ENCODE measurements at places on chromosomes 5 and 9.

GRCh38 chr9:112853882-112854585, 36.6 kb downstream of the SLC46A2 start:
- H3K27me3 ChIP-seq = no peaks in the 10 kb centered on the region
- no peaks in the 10 kb centered on the region for H3K4me1 ChIP-seq
- peaks cover 19% of the 10 kb centered on the region for H3K36me3 ChIP-seq
- no peak for DNase-seq
- H3K4me3 ChIP-seq = no peak overlapping the region

DNA sequence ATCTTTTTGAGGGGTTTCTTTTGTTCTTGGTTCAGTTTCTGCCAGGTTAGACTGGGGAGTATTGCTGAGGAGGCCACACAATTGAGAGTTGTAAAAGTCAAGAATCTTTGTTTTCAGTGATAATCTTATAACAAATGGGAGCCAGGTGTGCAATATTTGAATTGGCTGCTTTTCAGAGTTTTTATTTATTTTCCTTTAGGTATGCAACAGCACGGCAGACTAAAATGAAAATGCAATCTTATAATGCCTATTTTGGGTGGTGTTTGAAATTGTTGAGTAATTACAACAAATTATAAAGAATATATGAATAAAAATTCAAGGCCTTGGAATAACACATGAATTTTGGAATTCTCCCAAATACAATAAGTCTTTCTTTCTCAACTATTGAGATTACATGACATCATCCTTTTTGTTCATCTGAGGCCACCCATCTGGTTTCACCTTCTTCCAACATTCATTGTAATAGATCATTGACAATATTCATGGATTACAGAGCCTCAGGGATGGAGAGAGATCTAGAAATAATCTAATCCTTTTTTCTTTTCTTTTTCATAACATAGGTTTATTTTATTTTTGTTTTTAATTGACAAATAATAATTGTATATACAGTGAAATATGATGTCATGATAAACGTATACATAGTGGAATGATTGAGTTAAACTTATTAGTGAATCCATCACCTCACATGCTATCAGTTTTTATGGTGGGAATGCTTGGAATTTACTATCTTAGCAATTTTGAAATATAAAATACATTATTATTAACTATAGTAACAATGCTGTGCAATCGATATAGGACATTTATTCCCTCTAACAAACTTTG, 1061.0 kb downstream of the NR2F1-AS1 start:
- no peaks in the 10 kb centered on the region for H3K4me1 ChIP-seq
- no peak overlapping the region for H3K27ac ChIP-seq
- no peaks in the 10 kb centered on the region for H3K36me3 ChIP-seq
- no peak overlapping the region for H3K4me3 ChIP-seq
- no peaks in the 10 kb centered on the region for H3K27me3 ChIP-seq

- no peak for DNase-seq
- no peak overlapping the region for H3K27ac ChIP-seq
- peaks cover 3% of the 10 kb centered on the region for H3K4me1 ChIP-seq
- no peaks in the 10 kb centered on the region for H3K36me3 ChIP-seq
- no peaks in the 10 kb centered on the region for H3K27me3 ChIP-seq
- no peak overlapping the region for H3K4me3 ChIP-seq
These were observed 32.2 kb upstream of the TGFBI start for GRCh38 chr5:135996611-135997010.

GRCh38 chr5:173973616-173973969, 15.4 kb upstream of the C5orf47 start:
- peak overlapping the region; percentile 76 for H3K27ac ChIP-seq
- peaks cover 10% of the 10 kb centered on the region for H3K4me1 ChIP-seq
- H3K36me3 ChIP-seq = no peaks in the 10 kb centered on the region
- peak overlapping the region; percentile 85 for H3K4me3 ChIP-seq

DNA sequence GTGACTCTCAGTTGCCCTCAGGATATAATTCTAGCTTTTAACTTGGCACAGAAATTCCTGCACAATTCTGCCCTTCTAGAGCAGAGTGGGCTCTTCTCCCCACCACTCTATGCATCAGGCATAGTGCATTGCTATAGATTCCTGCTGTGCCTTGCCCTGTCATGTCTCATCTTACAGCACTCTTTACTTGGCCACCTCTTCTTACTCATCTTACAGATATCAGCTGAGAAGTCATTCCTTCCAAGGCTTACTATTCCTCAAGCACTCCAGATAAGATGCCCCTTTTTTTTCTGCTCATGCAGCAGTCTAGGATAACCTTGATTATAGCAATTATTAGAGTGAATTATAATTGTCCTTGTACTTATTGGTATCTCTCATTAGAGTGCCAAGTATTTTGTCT, 5.6 kb downstream of the FAM221B start:
- H3K27me3 ChIP-seq = no peaks in the 10 kb centered on the region
- no peak for DNase-seq
- no peaks in the 10 kb centered on the region for H3K36me3 ChIP-seq
- no peak overlapping the region for H3K27ac ChIP-seq
- H3K4me1 ChIP-seq = no peaks in the 10 kb centered on the region
- H3K4me3 ChIP-seq = no peak overlapping the region

DNA sequence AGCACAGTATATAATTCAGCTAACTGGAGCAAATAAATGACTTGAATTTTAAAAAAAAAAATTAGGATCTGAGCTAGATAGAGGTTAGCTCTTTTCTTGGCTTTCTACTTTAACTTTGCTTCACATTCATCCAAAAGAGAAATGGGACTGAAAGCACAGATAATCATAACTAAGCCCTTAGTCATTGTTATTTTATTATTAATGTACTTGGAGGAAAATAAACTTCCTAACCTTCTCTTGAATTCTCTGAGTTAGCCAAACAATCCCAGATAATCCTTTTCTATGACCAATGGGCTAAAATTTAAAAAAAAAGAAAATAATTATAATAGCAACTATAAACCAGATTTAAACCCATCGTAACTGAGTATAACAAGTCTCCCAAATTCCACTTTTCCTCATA, 57.6 kb upstream of the RASA1 start:
- no peaks in the 10 kb centered on the region for H3K36me3 ChIP-seq
- H3K4me1 ChIP-seq = no peaks in the 10 kb centered on the region
- no peaks in the 10 kb centered on the region for H3K27me3 ChIP-seq
- no peak overlapping the region for H3K27ac ChIP-seq
- H3K4me3 ChIP-seq = no peak overlapping the region

- peaks cover 52% of the 10 kb centered on the region for H3K4me1 ChIP-seq
- H3K27ac ChIP-seq = peak overlapping the region; percentile 87
- peak; percentile 73 for DNase-seq
- no peaks in the 10 kb centered on the region for H3K27me3 ChIP-seq
- no peaks in the 10 kb centered on the region for H3K36me3 ChIP-seq
These were observed 2.1 kb downstream of the SYNPO start for GRCh38 chr5:150642567-150642927.

GRCh38 chr5:115192098-115192497, 22.4 kb upstream of the TRIM36 start:
- no peaks in the 10 kb centered on the region for H3K27me3 ChIP-seq
- no peak for DNase-seq
- H3K27ac ChIP-seq = no peak overlapping the region
- no peaks in the 10 kb centered on the region for H3K36me3 ChIP-seq
- no peak overlapping the region for H3K4me3 ChIP-seq
- no peaks in the 10 kb centered on the region for H3K4me1 ChIP-seq
